ENCODE measurements at places on chromosomes 6 and 20.

DNA sequence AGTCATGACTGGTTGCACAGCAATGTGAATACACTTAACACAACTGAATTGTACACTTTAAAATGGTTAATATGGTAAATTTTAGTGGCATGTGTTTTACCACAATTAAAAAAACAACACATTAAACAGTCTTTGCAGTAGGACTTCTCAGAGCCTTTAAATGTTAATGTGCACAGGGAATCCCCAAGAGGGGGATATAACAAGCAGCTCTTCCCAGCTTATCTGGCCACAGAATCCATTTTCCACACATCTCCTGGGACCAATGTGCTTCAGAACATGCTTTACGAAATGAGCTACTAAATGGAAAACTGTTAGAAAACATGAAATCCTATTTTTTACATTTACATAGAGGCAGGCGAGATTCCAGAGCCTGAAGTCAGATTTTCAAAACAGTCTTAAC is 44.4 kb downstream of the FYN start:
- no peak for DNase-seq

DNA sequence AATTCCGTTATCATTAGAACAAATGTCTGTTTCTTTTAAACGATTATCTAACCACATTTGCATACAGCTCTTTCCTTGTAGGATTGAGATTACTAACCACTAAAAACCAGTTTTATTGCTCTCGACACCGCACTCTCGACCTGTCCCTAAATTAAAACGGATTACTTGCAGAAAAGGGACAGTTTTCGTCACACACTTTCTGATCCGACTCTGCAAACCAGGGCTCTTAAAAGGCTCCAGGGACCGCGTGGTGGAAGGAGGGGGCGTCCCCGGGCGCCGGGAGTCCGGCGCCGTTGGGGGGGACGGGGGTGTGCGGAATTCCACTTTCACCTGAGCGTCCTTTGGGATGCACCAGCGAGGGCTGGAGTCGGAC is 731 bp downstream of the MAK start:
- no peak for DNase-seq

DNA sequence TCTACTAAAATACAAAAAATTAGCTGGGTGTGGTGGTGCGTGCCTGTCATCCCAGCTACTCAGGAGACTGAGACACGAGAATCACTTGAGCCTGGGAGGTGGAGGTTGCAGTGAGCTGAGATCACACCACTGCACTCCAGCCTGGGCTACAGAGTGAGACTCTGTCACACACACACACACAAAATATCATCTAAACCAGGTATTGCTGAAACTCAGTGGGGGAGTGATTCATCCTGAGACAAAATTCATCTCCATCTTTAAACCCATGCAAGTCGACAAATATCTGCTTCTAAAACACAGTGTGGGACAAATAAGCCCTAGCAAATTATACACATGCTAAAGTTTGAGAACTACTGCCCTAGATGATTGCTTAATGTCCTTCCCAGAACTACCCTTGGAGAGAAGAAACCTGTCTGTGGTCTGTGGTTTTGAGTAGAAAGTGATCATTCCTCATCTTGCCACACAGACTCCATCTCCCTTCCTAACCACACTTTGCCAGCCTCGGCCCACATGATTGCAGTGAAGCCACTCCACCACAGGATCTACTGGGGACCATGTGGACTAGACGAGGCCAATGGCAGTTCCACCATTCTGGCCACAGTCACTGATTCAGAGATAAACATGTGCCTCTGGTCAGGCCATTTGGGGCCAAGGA is 130.3 kb downstream of the OPRM1 start:
- DNase-seq: no peak

DNA sequence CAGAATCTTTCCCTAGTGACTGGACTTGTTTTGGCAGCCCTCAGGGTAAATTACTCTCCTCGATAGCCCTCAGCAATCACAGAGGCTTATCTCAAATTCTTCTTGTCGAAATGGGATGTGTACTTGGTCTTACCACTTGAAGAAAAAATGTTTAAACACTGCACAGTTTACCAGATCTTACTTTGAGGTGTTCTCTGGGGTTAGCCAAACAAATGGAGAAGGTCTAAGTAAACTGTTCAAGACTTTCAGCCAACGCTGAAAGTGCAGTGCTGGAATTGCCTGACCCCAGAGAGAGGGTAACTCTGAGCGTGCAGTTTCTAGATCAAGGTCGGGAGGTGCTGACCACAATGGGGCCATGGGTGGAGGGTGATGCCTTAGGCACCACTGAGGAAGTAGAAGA is 39.2 kb downstream of the MYLIP start:
- no peak for DNase-seq

DNA sequence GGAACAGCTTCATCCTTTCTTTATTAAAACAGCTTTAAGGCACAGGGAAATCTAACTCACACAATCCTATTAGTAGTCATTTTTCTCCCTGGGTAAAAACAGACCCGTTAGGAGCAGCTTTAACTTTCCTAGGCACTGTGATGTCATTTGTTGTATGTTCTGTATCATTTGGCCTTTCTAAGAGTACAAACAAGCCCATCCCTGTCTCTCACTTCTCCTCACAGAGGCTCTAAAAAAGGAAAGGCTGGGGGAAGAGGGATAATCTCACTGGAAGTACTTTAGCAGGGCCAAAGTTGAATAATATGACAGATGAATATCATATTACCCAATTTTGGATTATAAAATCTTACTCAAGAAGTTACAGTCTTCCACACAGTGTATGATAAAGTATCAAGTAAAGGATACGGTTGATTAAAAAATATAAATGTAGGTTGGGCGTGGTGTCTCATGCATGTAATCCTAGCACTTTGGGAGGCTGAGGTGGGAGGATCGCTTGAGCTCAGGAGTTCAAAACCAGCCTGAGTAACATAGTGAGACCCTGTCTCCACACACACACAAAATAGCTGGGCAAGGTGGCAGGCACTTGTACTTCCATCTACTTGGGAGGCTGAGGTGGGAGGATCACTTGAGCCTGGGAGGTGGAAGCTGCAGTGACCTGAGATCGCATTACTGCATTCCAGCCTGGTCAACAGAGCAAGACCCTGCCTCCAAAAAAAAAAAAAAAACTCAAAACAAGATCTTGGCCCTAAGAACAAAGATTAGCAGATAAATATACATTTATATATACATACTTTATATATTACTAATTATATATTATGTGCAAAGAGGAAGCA is 7.9 kb downstream of the NUDT3 start:
- no peak for DNase-seq

DNA sequence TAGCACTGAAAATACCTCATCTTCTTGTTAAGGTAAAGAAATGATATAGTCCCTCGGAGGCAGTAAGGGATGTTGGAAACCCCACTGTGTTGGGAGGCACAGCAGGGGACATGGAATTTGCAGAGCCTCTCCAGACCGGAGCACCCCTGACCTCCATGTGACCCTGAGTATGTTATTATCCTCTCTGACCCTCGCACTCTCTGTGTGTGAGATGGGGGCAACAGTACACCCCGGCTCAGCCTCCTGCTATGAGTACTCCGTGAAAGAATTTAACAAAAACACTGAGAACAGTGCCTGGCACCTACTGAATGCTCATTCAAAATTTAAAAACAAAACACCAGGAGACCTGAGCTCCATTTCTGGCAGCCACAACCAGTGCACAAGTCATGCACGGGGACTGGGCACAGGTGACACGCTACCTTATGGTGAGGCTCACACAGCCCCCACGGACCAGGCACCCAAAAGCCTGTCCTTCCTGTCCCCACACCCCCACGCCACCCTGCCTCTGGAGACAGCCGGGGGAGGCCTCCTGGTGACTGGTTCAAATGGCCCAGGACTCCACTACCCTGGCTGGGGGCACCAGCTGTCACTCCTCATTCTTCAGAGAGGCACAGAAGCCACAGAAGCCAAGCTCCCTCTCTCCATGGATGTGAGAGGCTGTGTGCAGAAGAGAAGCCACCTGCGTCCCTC is 6.1 kb downstream of the NINL start:
- DNase-seq: peak; percentile 61
